ENCODE measurements at places on chromosomes 2 and 18. TPM values are rescaled to one million over a fixed set of nuclear protein-coding genes. Genes with fewer than 3 reads are reported as not detected.

The PROC gene
- total RNA-seq: 3.7 TPM

The SALL3 gene
- not detected for total RNA-seq

The SEMA4C gene
- total RNA-seq: 18.5 TPM

The APOB gene
- total RNA-seq: not detected

The GPR45 gene
- not detected for total RNA-seq

The ABI2 gene
- total RNA-seq: 74.7 TPM

The MROH2A gene
- 0.28 TPM for total RNA-seq

The ICOS gene
- total RNA-seq: not detected

The GPBAR1 gene
- total RNA-seq: not detected

The ACVR1C gene
- total RNA-seq: 0.06 TPM

The LRRTM1 gene
- total RNA-seq: not detected

The SLC16A14 gene
- 1.4 TPM for total RNA-seq

The ANKRD36B gene
- total RNA-seq: 3.8 TPM

The SLC8A1 gene
- total RNA-seq: 0.51 TPM

The TFPI gene
- 58.8 TPM for total RNA-seq

The CRACDL gene
- total RNA-seq: 0.32 TPM

The SERPINB13 gene
- not detected for total RNA-seq

The RMDN2 gene
- total RNA-seq: 4.6 TPM

The DPY30 gene
- total RNA-seq: 115 TPM

The SERPINB5 gene
- total RNA-seq: 0.07 TPM

The NYAP2 gene
- total RNA-seq: not detected

The CELF4 gene
- total RNA-seq: not detected

The LYG2 gene
- 0.17 TPM for total RNA-seq

The EVA1A gene
- total RNA-seq: 18.2 TPM

The TGFA gene
- total RNA-seq: 8.7 TPM

The PRKAG3 gene
- not detected for total RNA-seq

All from A549 treated with RU486 at 1 μM for 4 hours (cell line).